ENCODE measurements at places on chromosomes 1 and 21.
A peak's percentile ranks its signal among the peaks of the same experiment; 100 is the strongest.

- peak; percentile 82 for DNase-seq
Observed at GRCh38 chr1:155320661-155321617, at the start of gene RUSC1. RUSC1 (plus strand) TSS chr1:155320894; CDS start chr1:155321774, 880 bp downstream.

GRCh38 chr1:36137776-36138175 lies 11.5 kb downstream of the TRAPPC3 start:
- no peak for DNase-seq

- no peak for DNase-seq
Observed at GRCh38 chr1:81799939-81800694, 617 bp upstream of the ADGRL2 start.

DNA sequence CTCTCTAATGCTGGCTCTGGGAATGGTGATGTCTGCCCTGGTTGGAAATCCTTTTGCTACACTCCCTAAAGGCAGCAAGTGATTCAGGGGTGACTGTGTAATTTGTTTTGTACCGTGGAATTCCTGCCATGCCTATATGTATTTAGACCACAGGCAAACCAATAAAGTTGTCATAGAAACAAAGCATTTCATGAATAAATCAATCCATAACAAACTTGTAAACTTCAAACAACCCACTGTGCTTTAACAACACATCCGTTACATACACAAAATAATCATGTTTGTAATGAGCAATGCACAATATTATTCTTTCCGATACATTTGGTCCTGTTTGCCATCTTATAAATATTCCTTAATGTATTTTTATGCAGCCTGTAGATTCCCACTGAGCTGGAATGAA lies 330.3 kb upstream of the SNX7 start:
- no peak for DNase-seq

GRCh38 chr1:42961312-42962091 lies 2.8 kb upstream of the SLC2A1 start:
- peak; percentile 72 for DNase-seq

DNA sequence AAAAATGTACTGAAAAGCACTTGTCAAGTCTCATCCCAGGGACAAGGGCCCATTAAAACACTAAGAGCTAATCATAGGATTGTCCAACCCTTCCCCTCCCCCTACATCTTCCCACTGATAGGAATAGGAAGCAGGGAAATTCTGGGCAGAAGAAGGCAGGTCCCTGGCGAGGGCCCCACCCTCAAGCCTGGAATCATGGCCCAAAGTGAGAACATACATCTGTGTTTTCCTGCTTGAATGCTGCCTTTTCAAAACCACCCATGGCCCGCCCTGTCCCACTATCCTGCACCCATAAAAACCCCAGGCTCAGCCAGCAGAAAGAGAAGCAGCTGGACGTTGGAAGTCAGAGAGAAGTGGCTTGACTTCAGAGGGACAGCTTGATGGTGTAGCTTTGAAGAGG lies 4.8 kb downstream of the DNAI4 start:
- no peak for DNase-seq

- peak; percentile 19 for DNase-seq
Observed at GRCh38 chr1:155776414-155776813, 80.6 kb downstream of the GON4L start.

DNA sequence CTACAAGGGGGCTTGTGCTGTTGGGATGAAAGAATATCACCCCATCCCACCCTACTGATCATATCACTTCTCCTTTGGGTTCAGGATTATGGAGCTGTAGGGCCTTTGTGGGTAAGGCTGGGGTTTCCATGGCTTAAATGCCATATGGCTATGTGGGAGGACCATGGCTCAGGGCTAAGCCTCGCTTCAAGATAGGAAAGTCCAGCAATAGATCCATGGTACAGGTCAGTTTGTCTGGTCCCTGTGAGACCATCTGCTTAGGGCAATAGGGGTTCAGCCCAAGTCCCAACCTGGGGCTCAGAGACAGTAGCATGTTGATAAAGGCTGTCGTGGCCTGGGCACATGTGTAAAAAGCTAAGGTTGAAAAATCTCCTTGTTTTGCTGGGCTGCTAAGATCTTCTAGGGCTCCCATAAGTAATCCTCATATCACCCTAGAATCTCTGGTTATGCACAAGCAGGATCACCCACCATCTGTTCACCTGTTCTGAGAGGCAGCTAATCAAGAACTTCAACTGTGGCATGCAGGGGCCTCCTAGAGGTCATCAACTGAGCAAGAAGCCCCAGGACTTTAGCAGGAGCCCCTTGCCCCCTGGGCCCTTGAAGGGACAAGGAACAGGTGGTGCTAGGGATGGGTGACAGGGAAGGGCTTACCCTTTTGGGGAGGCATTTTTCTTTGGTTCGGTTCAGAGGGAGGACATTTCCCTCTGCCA lies 66.5 kb downstream of the UBE2T start:
- DNase-seq: no peak

DNA sequence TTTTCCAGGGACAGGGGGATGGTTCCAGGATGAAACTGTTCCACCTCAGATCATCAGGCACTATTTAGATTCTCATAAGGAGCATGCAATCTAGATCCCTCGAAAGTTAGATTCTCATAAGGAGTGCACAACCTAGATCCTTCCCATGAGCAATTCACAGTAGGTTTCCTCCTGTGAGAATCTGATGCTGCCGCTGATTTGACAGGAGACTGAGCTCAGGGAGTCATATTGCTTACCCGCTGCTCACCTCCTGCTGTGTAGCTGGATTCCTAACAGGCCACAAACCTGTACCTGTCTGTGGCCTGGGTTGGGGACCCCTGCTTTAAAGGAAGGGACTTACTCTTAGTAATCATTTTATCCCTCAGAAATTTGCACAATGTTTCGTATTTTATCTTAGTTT lies 9.3 kb downstream of the CTH start:
- no peak for DNase-seq

- DNase-seq: no peak
Observed at GRCh38 chr1:119318466-119319309, 49.9 kb upstream of the HAO2 start.

- no peak for DNase-seq
Observed at GRCh38 chr1:31198150-31198549, 41.5 kb downstream of the NKAIN1 start.

- DNase-seq: no peak
Observed at GRCh38 chr1:175237389-175237788, 44.8 kb upstream of the KIAA0040 start.

DNA sequence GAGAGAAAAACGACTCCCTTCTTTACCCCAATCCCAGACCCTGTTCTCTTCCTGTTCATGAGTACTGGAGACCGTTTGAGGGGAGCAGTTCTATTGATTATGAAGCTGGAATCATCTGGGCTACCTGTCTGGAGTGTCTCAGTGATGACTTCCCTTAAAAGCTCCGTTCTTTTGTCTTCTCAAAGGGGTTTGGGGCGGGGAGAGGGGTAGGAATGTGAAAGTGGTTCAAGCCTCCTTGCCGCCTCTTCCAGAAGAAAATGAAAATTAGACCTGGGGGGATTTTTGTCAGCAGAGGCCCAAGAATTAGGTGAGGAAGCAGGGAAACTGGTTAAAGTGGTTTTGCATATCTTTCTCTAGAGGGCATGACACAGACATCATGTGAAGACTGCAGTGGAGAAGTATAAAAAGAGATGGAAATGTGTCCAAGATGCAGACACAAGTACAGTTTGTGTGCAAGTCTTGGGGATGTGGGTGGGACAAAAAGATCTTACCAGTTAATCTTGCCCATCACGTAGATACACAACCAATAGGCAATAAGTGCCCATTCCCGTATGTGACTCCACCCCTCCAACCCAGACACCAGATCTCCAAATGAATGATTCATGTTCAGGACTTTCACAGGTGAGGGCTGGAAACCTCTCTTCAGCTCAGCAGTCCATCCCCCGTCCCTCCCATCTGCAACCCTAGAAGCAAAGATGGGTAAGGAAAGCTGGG lies 470 bp upstream of the MTMR11 start:
- no peak for DNase-seq

DNA sequence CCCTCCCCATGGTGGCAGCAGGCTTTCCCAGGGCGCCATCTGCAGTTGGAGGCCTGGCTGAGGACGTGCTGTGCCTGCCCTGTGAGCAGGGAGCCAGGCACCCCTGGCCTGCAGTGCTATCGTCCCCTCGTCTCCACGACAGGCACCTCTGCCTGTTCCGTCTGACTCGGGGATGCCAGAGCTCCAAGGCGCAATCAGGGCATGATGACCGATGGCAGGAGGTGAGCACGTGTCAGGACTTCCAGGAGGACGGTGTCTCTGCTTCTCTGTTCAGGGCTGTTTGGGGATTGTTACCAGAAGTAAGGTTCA lies 125.2 kb downstream of the PCBP3 start:
- DNase-seq: no peak

- DNase-seq: no peak
Observed at GRCh38 chr1:174815474-174815908, 184.3 kb upstream of the CACYBP start.

DNA sequence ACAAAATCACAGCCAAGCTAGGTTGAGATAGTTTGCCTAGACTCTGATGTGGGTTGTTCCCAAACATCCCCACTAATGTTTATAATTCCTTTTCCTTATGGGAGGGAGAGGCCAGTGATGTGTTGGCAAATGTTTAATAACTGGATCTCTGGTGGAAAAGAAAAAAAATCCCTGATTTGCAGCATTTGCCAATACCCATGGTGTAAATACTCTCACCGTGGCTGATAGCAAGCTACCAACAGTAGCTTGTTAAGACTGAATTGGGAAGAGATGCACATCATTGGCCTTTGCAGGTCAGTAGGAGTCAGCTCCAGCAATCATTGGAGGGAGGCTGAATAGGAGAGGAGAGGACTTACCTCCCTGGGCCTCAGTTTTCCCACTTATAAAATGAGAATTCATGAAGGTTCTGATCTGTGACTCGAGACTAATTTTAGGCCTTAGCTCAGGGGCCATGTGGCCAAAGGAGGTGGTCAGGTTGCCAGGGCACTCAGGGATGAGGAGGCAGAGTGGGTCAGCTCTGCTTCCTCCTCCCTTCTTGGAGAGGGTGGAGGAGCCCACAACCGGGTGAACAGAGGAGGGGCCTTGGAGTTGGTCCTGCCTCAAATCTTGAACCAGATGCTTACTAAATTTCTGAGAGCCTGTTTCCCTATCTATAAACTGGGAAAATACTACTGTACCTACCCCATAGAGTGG lies 20.0 kb upstream of the SCMH1 start:
- no peak for DNase-seq

DNA sequence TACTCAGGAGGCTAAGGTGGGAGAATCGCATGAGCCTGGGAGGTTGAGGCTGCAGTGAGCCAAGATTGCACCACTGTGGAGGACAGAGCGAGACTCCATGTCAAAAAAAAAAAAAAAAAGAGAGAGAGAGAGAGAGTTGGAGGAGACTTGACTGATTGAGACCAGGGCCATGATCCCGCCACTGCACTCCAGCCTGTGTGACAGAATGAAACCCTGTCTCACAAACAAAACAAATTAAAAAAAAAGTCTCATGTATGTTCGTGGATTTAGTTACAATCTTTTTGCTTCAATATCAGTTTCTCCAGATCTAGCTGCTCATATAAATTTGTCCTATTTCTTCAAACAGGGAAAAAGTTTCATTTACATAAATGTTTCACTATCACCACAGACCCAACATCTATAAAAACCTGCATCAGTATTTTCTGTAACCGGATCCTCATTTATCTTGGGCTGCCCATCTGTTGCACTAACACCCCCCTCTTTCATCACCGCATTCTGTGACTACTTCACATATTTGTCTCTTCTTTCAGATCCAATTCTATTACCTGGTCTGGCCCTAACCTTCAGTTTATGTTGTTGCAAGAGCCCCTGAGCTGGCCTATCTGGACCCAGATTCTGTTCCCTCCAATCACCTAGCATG lies 127.0 kb downstream of the GREM2 start:
- no peak for DNase-seq

GRCh38 chr1:190168116-190168892 lies 309.4 kb downstream of the BRINP3 start:
- no peak for DNase-seq

DNA sequence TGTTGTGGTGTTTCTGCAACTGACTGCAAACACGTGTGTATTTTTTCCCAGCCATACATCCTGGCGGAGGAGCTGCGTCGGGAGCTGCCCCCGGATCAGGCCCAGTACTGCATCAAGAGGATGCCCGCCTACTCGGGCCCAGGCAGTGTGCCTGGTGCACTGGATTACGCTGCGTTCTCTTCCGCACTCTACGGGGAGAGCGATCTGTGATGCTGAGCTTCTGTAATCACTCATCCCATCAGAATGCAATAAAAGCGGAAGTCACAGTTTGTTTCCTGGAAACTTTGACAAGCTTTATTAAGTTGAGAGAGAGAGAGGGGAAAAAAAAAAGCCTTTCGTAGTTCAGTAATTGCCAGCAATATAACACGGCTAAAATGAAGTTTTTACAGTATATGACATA lies 32.7 kb upstream of the MTR start:
- DNase-seq: peak; percentile 55

DNA sequence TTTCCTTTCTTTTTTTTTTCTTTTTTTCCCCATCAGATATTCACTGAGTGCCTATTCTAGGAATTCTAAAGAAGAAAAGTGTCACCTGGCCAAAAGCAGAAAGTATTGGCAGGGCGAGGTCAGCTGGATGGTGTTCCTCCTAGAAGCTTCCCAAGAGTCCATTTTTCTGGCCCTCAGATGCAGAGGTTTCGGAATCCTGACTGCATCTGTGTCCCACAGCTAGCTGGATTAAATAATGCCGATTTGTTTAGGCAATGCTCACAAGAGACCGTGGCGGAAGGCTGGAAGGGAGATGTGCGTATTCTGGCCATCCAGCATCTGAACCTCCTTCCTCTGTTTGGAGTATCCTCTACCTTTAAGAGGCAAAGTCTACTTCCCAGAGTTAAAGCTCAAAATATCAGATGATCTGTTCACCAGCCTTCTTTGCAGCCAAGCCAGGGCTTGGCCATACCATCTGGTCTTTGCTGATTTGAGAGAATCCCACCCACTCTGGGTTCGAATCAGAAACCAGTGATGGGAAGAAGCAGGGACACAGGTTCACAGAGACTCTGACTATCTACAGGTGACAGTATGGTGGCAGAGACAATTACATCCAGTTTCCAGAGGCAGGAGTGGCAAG lies 5.4 kb upstream of the TENT5C start:
- no peak for DNase-seq
